NCI-H1694 (cell line): ENCODE measurements at places on chromosomes 12 and 14.

DNA sequence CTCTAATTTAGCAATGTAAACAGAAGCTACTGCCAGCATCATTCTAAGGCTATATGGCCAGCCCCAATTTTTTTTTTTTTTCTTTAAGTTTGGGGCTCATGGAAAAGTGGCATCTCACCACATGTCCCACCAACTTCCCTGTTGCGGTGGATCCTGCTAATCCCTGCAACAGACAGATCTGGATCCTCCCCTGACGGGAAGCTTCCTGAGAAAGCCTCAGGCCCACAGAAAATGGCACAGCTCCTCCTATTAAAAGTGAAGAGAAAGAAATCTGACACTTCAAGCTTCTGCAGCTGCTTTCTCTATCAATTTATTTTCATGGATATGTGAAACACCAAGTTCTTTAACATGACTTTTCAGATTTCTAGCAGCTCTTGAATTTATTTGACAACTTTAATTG is 433.8 kb upstream of the DCN start:
- no peak for DNase-seq

DNA sequence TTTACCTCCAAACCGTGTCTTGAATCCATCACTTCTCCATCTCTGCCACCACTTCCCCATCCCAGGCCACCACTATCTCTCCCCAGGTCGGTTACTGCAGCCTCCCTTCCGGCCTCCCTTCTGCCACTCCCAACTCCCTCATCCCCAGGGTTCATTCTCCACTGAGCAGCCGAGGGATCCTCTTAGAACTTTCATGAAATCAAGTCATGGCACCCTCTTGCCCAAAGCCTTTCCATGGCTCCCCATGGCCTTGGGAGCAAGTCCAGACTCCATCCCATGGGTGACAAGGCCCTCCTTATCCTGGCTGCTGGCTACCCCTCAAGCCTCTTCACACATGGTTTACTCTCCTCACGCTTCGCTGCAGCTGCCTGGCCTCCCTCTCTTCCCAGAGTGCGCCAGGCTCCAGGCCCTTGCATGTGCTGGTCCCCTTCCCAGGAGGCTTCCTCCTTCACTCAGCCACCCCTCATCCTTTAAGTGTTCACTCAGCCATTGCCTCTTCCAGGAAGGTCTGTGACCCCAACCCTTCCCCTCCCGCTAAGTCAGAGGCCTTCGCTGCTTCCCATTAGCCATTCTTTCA is 17.9 kb upstream of the SH2B3 start:
- no peak for DNase-seq

- no peak for DNase-seq
Observed at GRCh38 chr12:96822641-96823040, 84.4 kb upstream of the NEDD1 start.

DNA sequence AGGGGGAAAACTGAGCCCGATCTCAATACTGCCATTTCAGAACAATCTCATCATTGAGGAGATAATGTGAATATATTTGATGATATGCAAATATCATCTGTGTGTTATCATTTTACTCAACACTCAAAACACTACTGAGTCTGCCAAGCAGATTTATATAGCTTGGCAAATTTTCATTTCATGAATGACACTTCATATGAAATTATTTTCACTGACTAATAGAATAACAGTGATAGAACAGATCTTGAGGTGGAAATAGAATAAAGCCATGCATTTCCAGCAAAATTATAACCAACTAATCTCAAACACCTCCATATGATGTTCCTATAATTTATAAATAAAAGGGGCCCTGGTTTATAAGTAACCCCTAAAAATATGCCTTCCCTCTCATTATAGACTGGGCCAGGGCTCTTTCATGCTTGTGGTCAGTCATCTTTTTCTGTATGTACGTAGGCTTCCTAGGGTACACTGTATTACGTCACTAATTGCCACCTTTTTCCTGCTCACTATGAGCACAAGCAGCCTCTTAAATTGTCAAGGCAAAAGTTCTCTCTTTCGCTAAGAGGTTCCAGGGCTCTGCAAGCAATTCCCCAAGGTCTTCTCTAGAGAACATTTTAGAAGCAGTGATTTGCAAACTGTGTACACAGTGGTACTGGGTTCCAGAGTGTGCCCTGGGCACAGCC is 197.1 kb upstream of the FOXN3 start:
- DNase-seq = no peak

DNA sequence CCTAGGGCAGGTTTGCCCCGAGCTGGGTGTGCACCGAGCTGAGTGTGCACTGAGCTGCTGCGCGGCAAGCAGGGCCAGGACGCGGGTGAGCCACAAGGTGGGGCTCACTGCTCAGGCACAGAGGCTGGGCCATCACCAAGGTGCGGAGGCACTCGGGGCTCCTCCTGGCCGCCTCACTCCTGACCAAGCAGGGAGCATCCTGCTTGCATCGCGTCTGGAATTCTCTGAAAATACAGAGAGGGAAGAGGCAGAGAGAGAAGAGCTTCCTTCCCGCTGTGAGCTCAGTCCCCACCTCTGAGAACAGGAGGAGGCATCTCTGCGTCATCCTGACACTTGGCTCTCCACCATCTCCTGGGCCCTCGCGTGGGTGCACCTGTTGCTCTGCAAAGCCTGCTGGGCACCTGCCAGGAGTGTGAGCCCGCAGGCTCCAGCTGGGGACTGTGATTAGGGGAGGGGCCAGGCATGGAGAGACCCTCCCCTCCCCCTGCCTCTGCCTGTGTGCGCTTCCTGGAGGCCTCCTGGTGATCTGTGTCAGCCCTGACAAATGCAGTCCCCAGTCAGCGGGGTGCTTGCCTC is 116.3 kb downstream of the GLT1D1 start:
- DNase-seq = no peak
